H4 (cell line): ENCODE measurements at places on chromosomes 12 and 14. TPM values are rescaled to one million over a fixed set of nuclear protein-coding genes. Genes with fewer than 3 reads are reported as not detected.
A peak's percentile ranks its signal among the peaks of the same experiment; 100 is the strongest.

PRIMA1 gene
- 0.04 TPM in 2 replicates for total RNA-seq

VASH1 gene
- total RNA-seq: 2.2 and 3.3 TPM in 2 replicates

SAMD15 gene
- total RNA-seq: 2.1 and 3.6 TPM in 2 replicates

NPAS3 gene
- 2.6 and 4.2 TPM in 2 replicates for total RNA-seq

NRIP2 gene
- total RNA-seq: 0.04 TPM in 1 of 2 replicates, not detected in the other

- no peak for DNase-seq
These were observed 295.2 kb downstream of the SLC16A7 start for GRCh38 chr12:59890896-59891579.

- DNase-seq: no peak
These were observed 53.4 kb downstream of the ELK3 start for GRCh38 chr12:96247563-96247962.

GRCh38 chr14:102452302-102452701 lies 57.3 kb downstream of the ANKRD9 start:
- DNase-seq: no peak

- no peak for DNase-seq
These were observed 6.2 kb downstream of the SIX1 start for GRCh38 chr14:60643141-60643462.

GRCh38 chr12:126290456-126290855 lies 1225.2 kb downstream of the AACS start:
- no peak for DNase-seq

DNA sequence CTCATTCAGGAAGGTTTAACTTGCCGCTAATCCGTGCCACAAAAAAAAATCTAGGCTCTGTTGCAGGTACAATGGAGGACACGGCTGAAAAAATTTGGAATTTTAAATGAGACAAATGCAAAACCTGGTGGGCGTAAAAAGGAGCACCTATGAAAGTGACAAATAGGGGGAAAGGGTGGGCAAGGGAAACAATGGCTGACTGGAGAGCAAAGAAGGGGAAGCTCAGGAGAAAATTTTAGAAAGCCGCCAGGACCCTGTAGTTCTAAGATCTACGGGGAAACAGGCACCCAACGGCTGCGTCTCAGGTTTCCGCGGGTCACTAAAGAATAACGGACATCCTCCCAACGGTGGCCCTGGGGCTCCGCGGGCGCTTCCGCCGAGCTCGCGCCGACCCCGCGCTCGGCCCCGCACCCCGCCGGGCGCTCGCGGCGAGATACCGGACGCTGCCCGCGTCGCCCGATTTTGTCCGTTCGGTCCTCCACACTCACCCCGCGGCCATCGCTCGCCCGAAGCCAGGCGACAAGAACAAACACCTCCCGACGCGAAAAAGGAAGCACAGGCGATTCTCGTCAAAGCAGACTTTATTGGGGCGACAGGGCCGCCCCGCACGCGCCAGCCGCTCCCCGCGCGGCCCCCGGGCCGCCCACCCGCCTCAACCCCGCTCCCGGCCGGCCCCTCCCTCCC lies 1.1 kb upstream of the YY1 start:
- DNase-seq: peak; percentile 25

DNA sequence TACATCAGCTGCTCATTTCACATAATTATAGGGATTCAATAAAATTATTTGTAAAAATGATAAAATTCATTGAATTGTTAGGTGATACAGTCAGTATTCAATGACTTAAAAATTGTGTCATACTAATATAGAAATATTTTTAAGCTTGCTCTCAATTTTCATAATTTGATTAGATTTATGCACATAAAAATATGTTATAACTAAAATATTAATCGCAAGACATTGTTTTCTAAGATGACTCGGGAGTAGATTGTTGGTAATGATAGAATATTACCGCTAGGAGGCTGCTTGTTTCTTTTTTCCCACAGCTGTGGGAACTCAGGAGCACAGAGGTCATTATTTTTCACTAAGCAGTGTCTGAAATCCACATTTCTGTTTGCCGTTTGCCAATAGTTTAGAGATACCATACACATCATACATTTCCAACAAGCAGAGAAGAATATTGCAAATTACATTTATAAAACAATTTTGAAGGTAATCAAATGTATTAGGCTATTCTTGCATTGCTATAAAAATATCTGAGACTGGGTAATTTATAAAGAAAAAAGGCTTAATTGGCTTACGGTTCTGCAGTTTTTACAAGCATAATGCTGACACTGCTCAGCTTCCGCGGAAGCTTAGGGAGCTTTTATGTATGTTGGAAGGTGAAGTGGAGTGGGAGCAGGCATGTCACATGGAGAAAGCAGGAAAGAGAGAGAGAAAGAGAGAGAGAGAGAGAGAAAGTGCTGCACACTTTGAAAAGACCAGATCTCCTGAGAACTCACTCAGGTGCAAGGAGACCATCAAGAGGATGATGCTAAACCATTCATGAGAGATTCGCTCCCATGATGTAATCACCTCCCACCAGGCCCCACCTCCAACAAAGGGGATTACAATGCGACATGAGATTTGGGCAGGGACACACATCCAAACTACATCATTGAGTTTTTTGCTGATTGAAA lies 9.2 kb downstream of the CD69 start:
- peak; percentile 39 for DNase-seq

DNA sequence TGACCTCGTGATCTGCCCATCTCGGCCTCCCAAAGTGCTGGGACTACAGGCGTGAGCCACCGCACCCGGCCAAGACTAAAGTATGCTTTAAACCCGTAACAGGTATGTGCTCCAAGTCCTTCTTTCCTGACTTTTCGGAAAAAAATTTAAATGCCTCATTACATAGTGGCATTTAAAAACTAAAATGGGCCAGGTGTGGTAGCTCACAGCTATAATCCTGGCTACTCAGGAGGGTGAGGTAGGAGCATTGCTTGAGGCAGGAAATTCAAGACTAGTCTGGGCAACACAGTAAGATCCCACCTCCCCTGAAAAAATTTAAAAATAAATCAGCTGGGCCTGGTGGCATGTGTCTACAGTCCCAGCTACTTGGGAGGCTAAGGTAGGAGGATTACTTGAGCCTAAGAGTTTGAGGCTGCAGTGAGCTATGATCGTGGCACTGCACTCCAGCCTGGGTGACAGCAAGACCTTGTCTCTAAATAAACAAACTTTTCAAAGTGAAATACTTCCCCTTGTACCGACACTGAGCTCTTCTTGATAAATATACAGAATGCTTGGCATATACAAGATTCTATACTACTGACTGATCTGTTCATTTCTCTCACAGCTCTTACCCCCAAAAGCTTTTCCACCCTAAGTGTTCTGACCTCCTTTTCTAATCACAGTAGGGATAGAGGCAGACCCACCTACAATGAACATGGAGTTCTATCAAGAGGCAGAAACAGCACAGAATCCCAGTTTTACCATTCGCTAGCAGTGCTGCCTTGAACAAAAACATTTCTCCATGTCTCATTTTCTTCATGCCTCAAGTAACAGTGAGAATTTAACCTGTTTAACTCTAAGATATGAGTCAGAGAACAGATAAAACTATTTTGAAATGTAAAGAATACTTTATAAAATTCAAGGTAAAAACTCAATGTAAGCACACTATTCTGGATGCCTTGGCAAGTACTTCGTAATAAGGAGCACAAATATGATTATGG lies 7.9 kb downstream of the PPP4R3A start:
- no peak for DNase-seq

GRCh38 chr14:31934767-31935266 lies 142.3 kb upstream of the ARHGAP5 start:
- peak; percentile 35 for DNase-seq

GRCh38 chr12:2194571-2194970 lies 141.8 kb downstream of the CACNA1C start:
- no peak for DNase-seq

- no peak for DNase-seq
These were observed 15.0 kb upstream of the DTX1 start for GRCh38 chr12:113041560-113041959.

GRCh38 chr12:55705782-55706402 lies 1.8 kb downstream of the ITGA7 start:
- no peak for DNase-seq

DNA sequence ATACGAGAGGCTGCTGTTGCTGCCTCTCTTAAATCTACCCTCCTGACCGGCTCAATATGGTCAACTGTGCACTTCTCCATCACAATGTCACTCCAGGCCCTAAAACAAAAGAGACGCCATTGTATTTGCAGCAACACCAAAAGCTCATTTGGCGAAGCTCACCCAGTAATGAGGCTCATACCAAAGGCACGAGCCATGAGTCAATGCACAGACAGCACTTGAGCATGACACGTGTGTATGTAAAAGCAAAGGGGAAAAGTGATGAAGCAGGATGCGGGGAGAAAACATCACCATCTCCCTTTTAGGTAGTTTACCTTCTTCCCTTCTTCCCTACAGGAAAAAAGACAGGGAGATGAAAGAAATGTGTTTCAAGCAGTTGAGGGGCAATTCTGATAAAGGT lies 150.3 kb downstream of the FOXN3 start:
- DNase-seq: no peak

DNA sequence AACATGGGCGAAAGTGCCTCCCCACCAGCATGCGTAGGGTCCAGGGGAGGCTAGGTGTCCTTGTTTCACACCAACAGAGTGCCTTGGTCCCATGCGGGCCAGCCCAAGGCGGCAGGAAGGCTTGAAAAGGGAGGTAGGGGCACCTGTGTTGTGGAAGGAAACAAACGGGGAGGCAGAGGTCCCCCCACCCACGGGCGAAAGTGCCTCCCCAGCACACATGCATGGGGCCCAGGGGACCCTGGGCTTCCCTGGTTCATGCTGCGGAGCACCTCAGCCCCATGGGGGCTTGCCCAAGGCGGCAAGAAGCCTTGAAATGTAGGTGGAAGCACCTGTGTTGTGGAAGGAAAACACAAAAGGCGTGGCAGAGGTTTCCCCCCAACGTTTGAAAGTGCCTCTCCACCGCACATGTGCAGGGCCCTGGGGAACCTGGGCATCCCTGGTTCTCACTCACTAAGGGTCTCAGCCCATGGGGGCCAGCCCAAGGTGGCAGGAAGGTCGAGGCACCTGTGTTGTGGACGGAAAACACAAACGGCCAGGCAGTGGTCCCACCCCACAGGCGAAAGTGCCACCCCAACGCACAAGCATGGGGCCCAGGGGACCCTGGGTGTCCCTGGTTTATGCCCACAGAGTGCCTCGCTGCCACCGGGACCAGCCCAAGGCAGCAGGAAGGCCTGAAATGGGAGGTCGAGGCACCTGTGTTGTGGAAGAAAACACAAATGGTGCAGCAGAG lies 374.7 kb downstream of the ALG10 start:
- DNase-seq: no peak

- no peak for DNase-seq
These were observed 73.9 kb downstream of the BMP4 start for GRCh38 chr14:53882684-53883083.

- no peak for DNase-seq
These were observed 13.8 kb upstream of the IL26 start for GRCh38 chr12:68239309-68239982.

- DNase-seq: no peak
These were observed 33.5 kb downstream of the SLC25A21 start for GRCh38 chr14:37138898-37139297.
